Astrocyte (in vitro differentiated cells and primary cell): ENCODE measurements at places on chromosomes 1 and 21.

GRCh38 chr21:20527731-20528460, 470.3 kb upstream of the NCAM2 start:
- H3K36me3 ChIP-seq = no peaks in the 10 kb centered on the region
- H3K4me1 ChIP-seq = no peaks in the 10 kb centered on the region
- H3K4me3 ChIP-seq = no peak overlapping the region
- H3K27me3 ChIP-seq = no peaks in the 10 kb centered on the region
- no peak overlapping the region for H3K27ac ChIP-seq
- DNase-seq = no peak

GRCh38 chr1:19620786-19621185, 23.3 kb upstream of the NBL1 start:
- H3K27me3 ChIP-seq = no peaks in the 10 kb centered on the region
- peaks cover 5% of the 10 kb centered on the region for H3K4me1 ChIP-seq
- peak; percentile 58 for DNase-seq
- H3K4me3 ChIP-seq = no peak overlapping the region
- H3K36me3 ChIP-seq = peaks cover 12% of the 10 kb centered on the region

DNA sequence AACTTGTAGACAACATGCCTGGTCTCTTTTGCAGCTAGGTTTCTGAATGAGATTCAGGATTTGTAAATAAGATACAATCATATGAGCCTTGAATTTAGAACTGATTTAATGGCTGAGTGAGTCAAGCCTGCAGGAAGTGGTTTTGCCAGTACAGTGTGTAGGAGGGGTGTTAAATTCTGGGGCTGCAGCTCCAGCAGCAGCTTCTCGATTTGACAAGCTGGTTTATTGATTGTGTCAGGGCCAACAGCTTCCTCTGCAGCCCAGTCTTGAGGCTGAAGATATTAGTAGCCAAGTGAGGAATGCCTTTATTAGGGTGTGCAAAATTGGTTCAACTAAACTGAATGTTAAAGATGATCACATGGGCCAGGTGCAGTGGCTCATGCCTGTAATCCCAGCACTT, 11.5 kb upstream of the PLA2G5 start:
- no peak overlapping the region for H3K4me3 ChIP-seq
- no peak overlapping the region for H3K27ac ChIP-seq
- H3K27me3 ChIP-seq = peaks cover 8% of the 10 kb centered on the region
- peaks cover 19% of the 10 kb centered on the region for H3K4me1 ChIP-seq
- no peaks in the 10 kb centered on the region for H3K36me3 ChIP-seq
- peak; percentile 94 for DNase-seq

DNA sequence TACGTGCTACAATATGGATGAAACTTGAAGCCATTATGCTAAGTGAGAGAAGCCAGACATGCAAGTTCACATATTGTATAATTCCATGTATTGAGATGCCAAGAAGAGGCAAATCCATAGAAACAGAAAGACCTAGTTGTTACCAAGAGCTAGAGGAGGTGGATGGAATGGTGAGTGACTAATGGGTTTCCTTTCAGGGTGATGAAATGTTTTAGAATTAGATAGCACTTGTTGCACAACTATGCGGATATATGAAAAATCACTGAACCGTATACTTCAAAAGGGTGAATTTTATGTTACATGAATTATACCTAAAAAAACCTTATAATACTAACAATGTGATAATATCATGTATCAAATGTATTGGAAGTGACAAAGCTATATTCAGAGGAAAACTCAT, 18.1 kb downstream of the EPHA10 start:
- no peaks in the 10 kb centered on the region for H3K36me3 ChIP-seq
- H3K4me3 ChIP-seq = no peak overlapping the region
- H3K4me1 ChIP-seq = no peaks in the 10 kb centered on the region
- H3K27ac ChIP-seq = no peak overlapping the region

GRCh38 chr1:221788466-221788865, 46.6 kb upstream of the DUSP10 start:
- H3K4me1 ChIP-seq = peaks cover 4% of the 10 kb centered on the region
- H3K4me3 ChIP-seq = no peak overlapping the region
- H3K27me3 ChIP-seq = no peaks in the 10 kb centered on the region
- no peak overlapping the region for H3K27ac ChIP-seq

GRCh38 chr1:59718989-59719360, 95.8 kb upstream of the HOOK1 start:
- H3K27me3 ChIP-seq = no peaks in the 10 kb centered on the region
- no peaks in the 10 kb centered on the region for H3K4me1 ChIP-seq
- H3K27ac ChIP-seq = no peak overlapping the region
- no peak overlapping the region for H3K4me3 ChIP-seq
- DNase-seq = no peak
- no peaks in the 10 kb centered on the region for H3K36me3 ChIP-seq

DNA sequence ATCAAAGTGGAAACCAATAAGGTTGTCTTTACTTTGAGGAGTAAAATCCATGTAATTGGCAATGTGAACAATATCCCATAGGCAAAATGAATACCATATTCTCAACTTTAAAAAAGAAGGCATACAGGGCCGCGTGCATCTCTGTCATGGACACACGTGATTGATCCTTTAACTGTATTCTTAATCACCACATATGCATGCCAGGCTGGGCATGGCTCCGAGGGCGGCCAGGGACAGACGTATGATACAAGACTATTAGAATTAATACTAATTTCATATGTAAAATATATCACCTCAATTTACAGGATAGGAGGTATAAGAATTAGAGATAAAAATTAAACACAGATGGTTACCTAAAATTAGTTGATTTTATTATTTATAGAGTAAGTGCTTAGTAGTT, 11.2 kb downstream of the RGS21 start:
- no peaks in the 10 kb centered on the region for H3K36me3 ChIP-seq
- no peak for DNase-seq
- H3K4me3 ChIP-seq = no peak overlapping the region

GRCh38 chr1:21703318-21703963, 34.3 kb upstream of the RAP1GAP start:
- DNase-seq = peak; percentile 85
- H3K4me1 ChIP-seq = peaks cover 12% of the 10 kb centered on the region
- no peak overlapping the region for H3K4me3 ChIP-seq

- H3K4me1 ChIP-seq = peaks cover 8% of the 10 kb centered on the region
- peak overlapping the region; percentile 63 for H3K27ac ChIP-seq
- DNase-seq = peak; percentile 79
- H3K36me3 ChIP-seq = no peaks in the 10 kb centered on the region
Measured at GRCh38 chr1:219798283-219799030, 129.9 kb downstream of the SLC30A10 start.

GRCh38 chr1:10962483-10962882, 50.0 kb upstream of the TARDBP start:
- H3K4me3 ChIP-seq = no peak overlapping the region
- H3K27me3 ChIP-seq = peaks cover 15% of the 10 kb centered on the region
- no peaks in the 10 kb centered on the region for H3K36me3 ChIP-seq
- H3K27ac ChIP-seq = no peak overlapping the region
- no peaks in the 10 kb centered on the region for H3K4me1 ChIP-seq

- H3K4me1 ChIP-seq = peaks cover 8% of the 10 kb centered on the region
- DNase-seq = peak; percentile 88
- no peak overlapping the region for H3K4me3 ChIP-seq
- H3K27me3 ChIP-seq = no peaks in the 10 kb centered on the region
- H3K36me3 ChIP-seq = peaks cover 4% of the 10 kb centered on the region
Measured at GRCh38 chr1:46643368-46643775, 24.8 kb downstream of the ATPAF1 start.

GRCh38 chr1:160891474-160891873, 6.5 kb upstream of the ITLN1 start:
- H3K4me3 ChIP-seq = no peak overlapping the region
- H3K27me3 ChIP-seq = no peaks in the 10 kb centered on the region
- DNase-seq = no peak
- no peaks in the 10 kb centered on the region for H3K36me3 ChIP-seq
- H3K4me1 ChIP-seq = no peaks in the 10 kb centered on the region

DNA sequence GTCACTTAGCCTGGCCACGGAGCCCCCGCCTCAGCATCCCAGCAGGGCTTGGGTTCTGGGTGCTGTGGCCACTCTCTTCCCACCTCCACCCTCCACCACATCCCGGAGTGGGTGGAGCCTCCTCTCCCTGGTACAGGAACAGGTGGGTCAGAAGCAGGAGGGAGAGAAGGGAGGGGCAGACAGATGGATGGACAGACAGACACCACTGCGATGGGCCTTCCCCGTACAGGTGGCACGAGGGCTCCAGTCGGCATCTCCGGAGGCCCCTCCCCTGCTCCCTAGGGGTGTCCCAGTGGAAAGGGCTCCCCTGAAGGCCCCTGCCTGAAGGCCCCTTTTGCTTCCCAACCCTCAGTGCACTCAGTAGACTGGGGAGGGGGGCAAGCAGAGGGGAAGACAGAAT, 96.9 kb upstream of the TARDBP start:
- DNase-seq = no peak
- no peak overlapping the region for H3K27ac ChIP-seq
- no peak overlapping the region for H3K4me3 ChIP-seq
- H3K27me3 ChIP-seq = peaks cover 17% of the 10 kb centered on the region
- H3K4me1 ChIP-seq = peaks cover 6% of the 10 kb centered on the region

GRCh38 chr21:29237110-29238052, 61.3 kb upstream of the BACH1 start:
- H3K36me3 ChIP-seq = no peaks in the 10 kb centered on the region
- H3K27ac ChIP-seq = no peak overlapping the region

DNA sequence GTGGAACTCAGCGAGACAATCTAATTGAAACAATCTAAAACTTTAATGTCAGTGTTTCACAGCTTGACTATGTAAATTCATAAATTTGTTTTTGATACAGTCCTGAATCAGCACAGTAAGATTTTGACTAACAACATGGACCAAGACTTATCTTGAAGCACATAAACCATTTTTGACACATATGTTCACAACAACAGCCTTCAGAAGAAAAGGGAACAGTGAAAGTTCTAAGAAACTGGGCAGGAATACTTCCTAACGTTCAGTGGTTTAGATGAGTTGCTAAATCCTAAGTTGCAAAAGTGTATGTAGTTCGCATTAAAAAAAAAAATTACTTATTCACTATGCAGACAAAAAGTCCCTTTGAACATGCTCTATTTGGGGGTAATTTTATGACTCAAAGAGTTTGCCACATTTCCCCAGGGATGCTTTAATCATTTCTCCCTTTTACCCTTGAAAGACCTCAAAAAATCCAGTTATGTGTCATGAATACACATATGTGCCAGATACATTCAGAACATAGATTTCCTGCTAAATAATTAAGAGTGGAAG, 120.2 kb downstream of the MRPL39 start:
- H3K27me3 ChIP-seq = no peaks in the 10 kb centered on the region
- no peak overlapping the region for H3K4me3 ChIP-seq
- H3K36me3 ChIP-seq = no peaks in the 10 kb centered on the region
- DNase-seq = no peak

- H3K36me3 ChIP-seq = no peaks in the 10 kb centered on the region
- no peaks in the 10 kb centered on the region for H3K27me3 ChIP-seq
- no peak overlapping the region for H3K27ac ChIP-seq
- no peak for DNase-seq
Measured at GRCh38 chr1:234944439-234945344, 183.9 kb downstream of the TOMM20 start.

DNA sequence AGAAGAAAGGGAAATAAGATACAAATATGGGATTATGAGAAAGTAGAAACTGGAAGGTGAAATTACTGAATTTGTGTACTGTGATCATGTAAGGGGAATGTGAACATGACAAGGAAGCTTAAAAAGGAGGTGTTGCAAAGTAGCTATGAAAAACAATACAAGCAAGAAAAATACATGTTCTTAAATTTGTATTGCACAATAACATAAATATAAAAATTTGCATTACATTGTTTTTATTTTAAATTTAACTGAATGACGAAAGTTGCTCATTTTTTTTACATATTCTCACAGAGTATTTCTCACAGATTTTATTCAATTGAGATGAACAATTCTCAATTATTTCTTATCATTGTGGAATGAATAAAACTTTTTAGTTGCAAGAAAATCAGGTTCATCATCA, 874.8 kb downstream of the AMY1C start:
- no peaks in the 10 kb centered on the region for H3K4me1 ChIP-seq
- no peak overlapping the region for H3K4me3 ChIP-seq
- no peaks in the 10 kb centered on the region for H3K36me3 ChIP-seq

- no peak overlapping the region for H3K27ac ChIP-seq
- DNase-seq = no peak
- no peak overlapping the region for H3K4me3 ChIP-seq
- H3K36me3 ChIP-seq = peaks cover 6% of the 10 kb centered on the region
Measured at GRCh38 chr1:12372180-12372579, 142.3 kb downstream of the VPS13D start.

- H3K36me3 ChIP-seq = peaks cover 11% of the 10 kb centered on the region
- H3K27me3 ChIP-seq = no peaks in the 10 kb centered on the region
- H3K27ac ChIP-seq = peak overlapping the region; percentile 83
- H3K4me3 ChIP-seq = peak overlapping the region; percentile 61
- peak; percentile 33 for DNase-seq
Measured at GRCh38 chr1:243420946-243421685, 165.3 kb downstream of the SDCCAG8 start.

DNA sequence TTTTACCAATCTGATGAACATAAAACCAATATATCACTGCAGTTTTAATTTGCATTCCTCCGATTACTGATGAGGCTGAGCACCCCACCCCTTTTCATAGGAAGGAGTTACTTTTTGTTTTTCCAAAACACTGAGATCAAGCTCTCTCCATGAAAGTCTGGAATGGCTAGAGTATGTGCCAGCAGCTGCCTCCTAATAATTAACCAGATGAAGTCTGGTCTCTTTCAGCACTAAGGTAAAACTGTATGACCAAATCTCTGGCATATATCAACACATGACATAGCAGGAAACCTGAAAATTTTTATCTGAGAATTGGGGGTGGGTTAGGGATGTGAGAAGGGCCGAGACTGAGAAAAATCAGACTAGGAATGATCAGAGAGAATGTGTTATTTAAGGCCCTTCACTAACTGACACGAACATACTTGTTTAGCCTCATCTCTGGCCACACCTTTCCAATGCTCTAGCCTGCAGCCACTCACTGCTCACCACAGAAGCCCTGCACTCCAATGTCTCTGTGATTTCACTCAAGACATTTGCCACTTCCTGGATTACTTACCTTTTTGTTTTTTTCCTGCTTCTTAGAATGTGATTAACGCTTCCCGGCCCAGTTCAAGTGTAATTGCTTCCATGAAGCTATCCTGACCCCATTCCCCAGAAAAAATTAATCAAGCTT, 34.7 kb downstream of the WASF2 start:
- H3K4me1 ChIP-seq = no peaks in the 10 kb centered on the region
- H3K4me3 ChIP-seq = no peak overlapping the region
- no peak for DNase-seq
- H3K36me3 ChIP-seq = no peaks in the 10 kb centered on the region
- no peaks in the 10 kb centered on the region for H3K27me3 ChIP-seq

- no peak for DNase-seq
- no peaks in the 10 kb centered on the region for H3K36me3 ChIP-seq
- no peak overlapping the region for H3K4me3 ChIP-seq
- no peaks in the 10 kb centered on the region for H3K4me1 ChIP-seq
- H3K27ac ChIP-seq = no peak overlapping the region
Measured at GRCh38 chr1:7576946-7577657, 194.0 kb upstream of the VAMP3 start.

- no peaks in the 10 kb centered on the region for H3K27me3 ChIP-seq
- H3K27ac ChIP-seq = no peak overlapping the region
- no peak overlapping the region for H3K4me3 ChIP-seq
- no peak for DNase-seq
- peaks cover 3% of the 10 kb centered on the region for H3K36me3 ChIP-seq
- peaks cover 8% of the 10 kb centered on the region for H3K4me1 ChIP-seq
Measured at GRCh38 chr1:153801028-153801625, 25.9 kb downstream of the SLC27A3 start.
